ENCODE measurements at places on chromosomes 12 and 14.

GRCh38 chr12:68440068-68440581, 108.0 kb upstream of the MDM1 start:
- DNase-seq = no peak

- DNase-seq = no peak
Observed at GRCh38 chr14:76997257-76997970, 31.1 kb downstream of the IRF2BPL start.

DNA sequence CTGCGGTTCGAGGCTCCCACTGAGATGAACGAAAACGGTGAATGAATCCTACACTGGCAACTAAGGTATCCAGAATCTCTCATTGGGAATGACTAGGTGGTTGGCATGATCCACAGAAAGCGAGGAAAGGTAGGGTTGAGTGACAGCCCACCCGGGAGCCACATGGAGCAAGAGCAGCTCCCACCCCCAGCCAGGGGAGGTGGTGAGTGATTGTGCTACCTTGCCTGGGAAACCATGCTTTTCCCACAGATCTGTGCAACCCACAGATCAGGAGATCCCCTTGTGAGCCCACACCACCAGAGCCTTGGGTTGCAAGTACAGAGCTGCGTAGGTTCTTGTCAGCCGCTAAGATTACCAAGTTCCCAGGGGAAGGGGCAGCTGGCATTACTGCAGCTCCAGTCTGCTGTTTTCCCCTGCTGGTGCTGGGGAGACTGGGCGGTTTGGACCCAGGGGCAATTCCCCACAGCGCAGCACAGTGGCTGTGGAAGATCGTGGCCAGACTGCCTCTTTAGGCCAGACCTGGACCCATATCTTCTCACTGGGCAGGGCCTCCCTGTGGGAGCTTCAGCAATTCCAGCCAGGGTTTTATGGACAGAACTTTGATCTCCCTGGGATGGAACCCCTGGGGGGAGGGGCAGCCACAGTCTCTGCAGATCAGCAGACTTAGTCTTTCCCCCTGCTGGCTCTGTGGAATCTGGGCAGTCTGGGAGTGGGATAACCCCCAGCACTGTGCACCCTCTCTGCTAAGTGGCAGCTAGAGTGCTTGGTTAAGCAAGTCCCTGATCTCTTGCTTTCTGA, 44.6 kb upstream of the PPP4R3A start:
- DNase-seq = no peak

GRCh38 chr12:96356831-96357230, 43.4 kb downstream of the CDK17 start:
- no peak for DNase-seq

- no peak for DNase-seq
Observed at GRCh38 chr12:127809275-127809674, 457.7 kb upstream of the TMEM132C start.

GRCh38 chr14:54138024-54138353, 181.4 kb upstream of the BMP4 start:
- DNase-seq = no peak

GRCh38 chr14:51978681-51979085, 10.7 kb upstream of the RTRAF start:
- DNase-seq = no peak

- DNase-seq = no peak
Observed at GRCh38 chr12:110007881-110008280, 8.7 kb downstream of the ANKRD13A start.

DNA sequence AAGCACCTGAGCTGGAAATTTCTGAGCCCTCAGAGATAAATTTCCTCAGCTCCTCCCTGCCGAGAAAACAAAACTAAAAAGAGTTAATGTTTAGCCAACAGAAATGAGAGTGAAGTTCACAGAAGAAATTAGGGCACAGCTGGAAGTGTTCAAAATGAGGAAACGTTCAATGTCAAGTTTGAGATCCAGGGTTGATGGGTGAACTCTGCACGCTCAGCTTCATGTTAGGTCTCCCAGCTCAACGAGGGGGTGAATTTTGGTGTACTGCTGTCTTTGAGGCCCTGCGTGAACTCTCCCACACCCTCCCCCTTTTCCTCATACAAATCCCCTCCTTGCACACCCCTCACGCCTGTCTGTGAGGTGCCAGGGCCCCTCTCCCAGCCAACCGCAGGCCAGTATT, 13.3 kb upstream of the OAS3 start:
- no peak for DNase-seq

GRCh38 chr12:69066492-69067373, 133.8 kb upstream of the CPM start:
- no peak for DNase-seq

DNA sequence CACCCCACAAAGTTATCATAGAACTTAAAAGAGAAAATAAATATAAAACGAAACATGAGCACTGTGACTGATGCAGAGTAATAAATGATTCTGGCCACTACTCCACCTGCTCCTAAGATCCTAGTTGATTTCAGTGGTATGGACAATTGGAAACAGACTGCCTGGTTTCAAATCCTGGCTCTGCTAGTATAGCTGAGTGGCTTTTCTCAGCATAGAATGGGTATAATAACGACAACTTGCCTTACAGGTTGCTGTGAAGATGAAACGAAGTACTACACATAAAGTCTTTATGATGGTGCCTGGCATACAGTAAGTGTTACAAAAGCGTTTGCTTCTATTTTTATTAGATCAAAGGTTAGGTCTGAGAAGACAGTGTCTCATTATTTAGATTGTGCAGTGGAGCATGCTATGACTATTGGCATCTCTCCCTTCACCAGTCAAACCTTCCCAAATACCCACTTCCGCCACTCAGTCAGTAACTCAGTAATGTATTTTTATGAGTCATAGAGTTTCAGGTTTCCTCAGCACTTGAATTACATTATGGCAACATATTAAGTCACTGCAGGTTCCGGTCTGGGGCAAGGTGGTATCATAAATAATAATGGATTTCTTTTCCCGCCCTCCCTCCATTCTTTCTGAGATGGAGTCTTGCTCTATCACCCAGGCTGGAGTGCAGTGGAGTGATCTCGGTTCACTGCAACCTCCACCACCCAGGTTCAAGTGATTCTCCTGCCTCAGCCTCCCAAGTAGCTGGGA, 29.7 kb upstream of the NR2C1 start:
- DNase-seq = no peak

GRCh38 chr12:113470871-113471618, 626 bp downstream of the LHX5 start:
- DNase-seq = no peak

- no peak for DNase-seq
Observed at GRCh38 chr14:77868552-77869285, 68.8 kb downstream of the ADCK1 start.

DNA sequence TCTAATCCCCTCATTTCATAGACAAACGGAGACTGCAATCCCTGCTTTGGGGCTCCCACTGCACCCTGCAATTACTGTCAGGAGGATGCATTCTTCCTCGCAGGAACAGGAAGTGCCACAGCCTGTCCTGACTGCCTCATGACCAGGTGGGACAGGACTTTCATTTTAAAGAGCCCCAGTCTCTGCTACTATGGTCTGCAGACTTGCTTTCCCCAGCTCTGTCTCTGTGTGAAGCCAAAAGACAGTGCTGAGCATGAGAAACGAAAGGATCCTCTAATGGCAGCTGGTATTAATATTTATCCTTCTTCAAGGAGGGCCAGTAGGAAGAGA, 60.0 kb upstream of the PNMA1 start:
- DNase-seq = no peak

DNA sequence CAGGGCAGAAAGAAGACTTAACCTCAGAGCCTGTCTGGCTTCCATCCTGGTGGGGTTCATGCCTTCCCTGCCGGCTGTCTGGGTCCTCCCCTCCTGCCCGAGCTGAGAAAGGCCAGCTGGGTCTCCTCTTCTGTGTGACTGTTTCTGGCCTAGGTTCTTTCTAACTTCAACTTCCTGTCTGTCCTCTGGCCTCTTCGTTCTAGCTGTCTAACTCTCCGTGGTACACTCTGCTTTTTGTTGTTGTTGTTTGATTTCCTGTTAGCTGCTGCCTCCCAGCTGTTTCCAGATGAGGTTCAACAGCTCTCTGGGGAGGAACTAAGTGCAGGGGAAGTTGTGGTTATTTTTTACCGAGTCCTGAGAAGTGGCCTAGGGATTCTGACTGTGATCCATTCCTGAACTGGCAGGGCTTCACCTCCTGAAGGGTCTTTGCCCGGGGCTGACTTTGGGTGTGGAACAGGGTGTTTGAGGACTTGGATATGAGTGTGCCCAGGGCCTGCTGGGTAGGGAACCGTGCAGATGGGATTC, 3.2 kb downstream of the MLXIP start:
- DNase-seq = no peak

GRCh38 chr12:34600592-34601462, 578.5 kb downstream of the ALG10 start:
- DNase-seq = no peak

Data from activated T-cell treated with anti-CD3 and anti-CD28 coated beads for 1 hour (primary cell).